Effector CD8-positive, alpha-beta T cell (primary cell): ENCODE measurements at places on chromosomes 1 and 21.

DNA sequence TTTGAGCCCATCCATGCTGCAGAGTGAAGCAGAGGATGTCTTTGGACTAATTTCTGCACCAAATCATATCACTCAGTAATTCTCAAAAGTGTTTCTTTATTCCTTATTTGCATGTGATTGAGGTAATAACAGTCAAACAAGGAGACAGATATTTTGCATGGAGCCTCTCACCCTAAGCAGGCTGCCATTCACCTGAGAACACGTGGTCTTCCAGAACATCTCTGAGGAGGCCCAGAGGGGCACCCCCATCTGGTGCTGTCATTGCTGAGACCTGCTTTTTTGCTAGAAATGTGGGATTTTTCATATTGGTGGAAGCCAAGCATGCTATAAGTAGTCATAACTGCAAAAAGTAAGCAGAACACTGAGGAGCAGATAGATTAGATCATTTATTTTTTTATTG lies 7.7 kb downstream of the SLC37A1 start:
- DNase-seq, result no peak

- DNase-seq, result no peak
Observed at GRCh38 chr1:93603601-93604000, 78.0 kb downstream of the BCAR3 start.

GRCh38 chr1:242146652-242147051 lies 147.8 kb upstream of the MAP1LC3C start:
- DNase-seq, result no peak

DNA sequence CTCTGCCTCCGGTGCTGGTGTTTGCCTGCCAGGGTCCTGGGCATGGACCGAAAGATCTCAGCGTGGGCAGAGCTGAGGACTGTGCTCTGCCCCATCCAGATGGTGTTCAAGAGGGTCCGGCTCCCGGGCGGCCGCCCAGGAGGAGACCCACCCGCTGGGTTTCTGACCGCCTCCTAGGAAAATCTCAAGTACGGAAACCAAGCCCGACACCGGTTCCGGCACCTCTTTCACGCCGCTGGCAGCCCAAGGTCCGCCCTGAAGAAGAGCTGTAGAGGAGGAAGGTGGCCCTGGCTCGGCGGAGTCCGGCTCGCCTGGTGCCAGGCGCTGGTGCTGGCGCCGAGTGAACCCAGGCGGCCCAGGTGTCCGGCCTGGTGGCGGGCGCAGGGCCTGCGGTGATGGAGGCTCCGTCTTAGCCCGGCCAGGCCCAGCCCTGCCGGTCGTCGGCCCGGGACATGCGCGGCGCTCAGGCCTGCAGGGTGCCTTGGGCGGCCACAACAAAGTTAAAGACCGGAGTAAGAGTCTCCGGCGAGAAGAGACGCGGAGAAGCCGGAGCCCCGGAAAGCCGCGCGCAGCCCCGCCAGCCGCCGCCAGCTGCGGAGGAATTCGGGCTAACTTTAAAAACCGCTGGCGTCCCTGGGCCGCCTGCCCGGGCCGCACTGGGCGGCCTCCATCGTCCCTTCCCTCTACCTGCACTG lies 1.5 kb downstream of the GRIK3 start:
- DNase-seq, result no peak

- DNase-seq, result no peak
Observed at GRCh38 chr1:201876148-201876818, 12.4 kb upstream of the SHISA4 start.

- DNase-seq, result no peak
Observed at GRCh38 chr1:58928514-58928913, 144.7 kb upstream of the JUN start.

- DNase-seq, result no peak
Observed at GRCh38 chr1:238063454-238063853, 172.7 kb upstream of the ZP4 start.

DNA sequence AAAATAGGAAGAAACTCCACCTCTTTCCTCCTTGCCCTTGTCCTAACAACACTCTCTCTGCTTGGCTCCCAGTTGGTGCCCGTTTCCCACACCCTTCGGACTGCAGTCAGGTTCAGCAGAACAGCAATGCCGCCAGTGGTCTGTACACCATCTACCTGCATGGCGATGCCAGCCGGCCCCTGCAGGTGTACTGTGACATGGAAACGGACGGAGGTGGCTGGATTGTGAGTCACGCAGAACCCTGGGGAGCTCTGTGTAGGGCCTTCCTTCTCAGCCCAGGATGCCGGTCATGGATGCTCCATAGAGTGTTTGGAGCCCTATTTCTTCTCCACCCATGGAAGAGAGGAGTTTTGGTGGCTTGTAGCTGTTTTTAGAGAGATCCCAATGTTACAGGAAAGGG lies 60.9 kb downstream of the TNN start:
- no peak for DNase-seq

GRCh38 chr1:180084867-180085266 lies 69.8 kb upstream of the QSOX1 start:
- no peak for DNase-seq

DNA sequence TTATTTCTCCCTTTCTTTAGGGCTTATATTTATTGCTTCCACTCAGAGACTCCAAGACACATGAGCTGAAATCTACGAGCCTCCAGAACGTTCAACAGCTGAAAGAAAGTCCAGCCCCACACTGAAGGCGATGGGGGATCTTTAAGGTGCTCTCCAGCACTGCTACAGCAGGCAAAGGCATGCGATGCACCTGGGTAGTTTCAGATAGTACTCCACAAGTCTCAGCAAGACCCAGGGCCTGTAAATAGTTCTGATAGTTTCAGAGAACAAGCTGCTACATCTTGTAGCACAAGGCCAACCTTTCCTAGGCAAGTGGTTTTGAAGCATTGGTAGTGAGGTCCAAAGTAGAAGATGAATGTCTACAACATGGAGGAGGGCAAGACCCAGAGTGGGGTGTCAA lies 2.2 kb upstream of the HSD3B1 start:
- no peak for DNase-seq

DNA sequence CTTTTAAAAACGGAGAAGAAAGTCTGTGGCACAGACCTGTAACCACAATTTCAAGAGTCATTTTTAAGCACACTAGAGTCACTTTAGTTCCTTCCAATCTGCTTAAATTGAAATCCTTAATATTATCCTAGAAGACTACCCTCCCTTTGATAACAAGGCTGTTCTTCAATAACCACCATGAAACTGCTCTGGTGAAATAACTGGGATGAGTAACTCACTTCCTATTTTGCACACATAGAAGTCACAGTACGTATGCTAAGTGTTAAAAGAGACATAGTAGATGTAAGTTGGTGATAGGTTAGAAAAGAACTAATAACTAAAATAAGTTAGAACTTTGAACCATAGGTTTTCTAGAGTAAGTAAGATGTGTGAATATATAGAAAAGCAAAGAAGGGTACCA lies 107.8 kb downstream of the NME7 start:
- DNase-seq, result no peak

GRCh38 chr1:75985827-75986226 lies 53.6 kb upstream of the ASB17 start:
- no peak for DNase-seq

DNA sequence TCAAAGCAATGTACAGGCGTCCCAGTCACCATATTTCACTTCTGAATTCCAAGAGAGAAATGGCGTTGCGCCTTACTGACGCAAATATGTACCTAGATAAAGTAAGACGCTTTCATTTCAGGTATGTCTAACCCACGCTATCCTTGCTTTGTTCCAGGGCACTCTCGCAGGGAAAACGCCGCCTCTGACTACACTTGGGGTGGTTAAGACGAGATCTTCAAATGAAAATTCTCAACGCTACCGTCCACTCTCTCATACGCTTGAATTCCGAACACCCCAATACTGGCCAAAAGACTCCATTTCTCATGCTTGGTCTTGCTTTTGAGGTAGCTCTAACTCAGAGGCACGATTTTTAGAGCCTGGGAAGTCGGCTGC lies 736 bp upstream of the ZMPSTE24 start:
- peak; percentile 39 for DNase-seq

- DNase-seq, result no peak
Observed at GRCh38 chr1:7470904-7471638, 300.0 kb upstream of the VAMP3 start.

GRCh38 chr1:58618303-58618702 lies 41.3 kb upstream of the TACSTD2 start:
- DNase-seq, result no peak

DNA sequence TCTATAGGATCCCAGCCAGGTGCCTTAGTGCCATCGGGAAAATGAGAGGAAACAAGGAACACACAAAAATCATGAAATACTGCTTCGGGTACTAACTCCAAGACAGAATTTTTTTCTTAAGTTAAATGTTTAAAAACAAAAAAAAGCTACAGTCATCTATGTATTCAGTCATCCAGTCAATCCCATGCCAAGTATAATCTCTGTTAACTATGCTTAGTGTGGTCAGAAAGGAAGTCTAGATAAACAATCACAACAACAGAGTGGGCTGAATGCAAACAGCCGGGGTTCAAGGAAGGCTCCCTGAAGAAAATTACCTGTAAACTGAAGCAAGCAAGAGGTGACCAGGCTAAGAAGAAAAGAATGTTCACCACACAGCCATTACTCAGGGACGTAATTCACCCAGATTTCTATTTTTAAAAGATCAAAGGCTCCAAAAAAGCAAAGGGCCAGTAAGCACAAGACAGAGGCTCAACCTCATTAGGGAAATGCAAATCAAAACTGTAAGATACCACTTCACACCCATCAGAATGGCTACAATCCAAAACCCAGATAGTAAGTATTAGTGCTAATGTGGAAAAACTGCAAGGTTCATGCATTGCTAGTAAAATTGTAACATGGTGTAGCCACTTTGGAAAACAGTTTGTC lies 53.0 kb downstream of the RERE start:
- no peak for DNase-seq

DNA sequence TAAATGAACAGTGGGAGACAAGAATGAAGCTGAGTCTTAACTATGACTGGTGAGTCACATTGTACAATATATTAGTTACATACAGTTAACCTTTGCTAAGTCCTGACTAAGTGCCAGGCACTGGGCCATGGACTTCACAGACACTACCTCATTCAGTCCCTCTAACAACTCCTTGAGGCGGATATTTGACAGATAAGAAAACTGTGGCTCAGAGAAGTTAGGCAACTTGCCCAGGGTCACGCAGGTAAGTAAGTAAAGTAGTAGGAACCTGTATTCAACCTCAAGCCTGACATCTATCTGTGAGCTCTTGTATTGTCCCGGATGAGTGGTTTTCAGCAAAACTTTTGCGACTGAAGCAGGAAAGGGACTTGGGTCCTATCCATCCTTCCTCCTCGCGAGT lies 62.1 kb downstream of the GNG12 start:
- no peak for DNase-seq

DNA sequence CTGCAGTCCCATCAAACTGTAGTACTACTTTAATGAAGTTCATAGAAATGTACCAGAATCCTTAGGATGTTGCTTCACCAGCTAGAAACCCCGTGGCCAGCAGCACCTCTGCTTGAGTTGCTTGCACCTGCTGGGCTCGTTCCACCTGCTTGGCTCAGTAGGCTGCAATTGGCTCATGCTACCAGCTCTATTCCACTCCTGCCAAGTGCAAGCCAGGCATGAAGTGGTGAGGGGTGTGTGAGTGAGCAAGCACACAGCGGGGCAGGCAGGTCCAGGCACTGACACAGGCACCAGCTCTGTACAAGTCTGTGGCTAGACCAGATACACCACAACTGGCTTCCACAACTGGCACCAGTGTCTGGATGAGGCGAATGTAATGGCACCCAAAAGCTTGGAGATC lies 209.9 kb downstream of the AMY1C start:
- DNase-seq, result no peak

DNA sequence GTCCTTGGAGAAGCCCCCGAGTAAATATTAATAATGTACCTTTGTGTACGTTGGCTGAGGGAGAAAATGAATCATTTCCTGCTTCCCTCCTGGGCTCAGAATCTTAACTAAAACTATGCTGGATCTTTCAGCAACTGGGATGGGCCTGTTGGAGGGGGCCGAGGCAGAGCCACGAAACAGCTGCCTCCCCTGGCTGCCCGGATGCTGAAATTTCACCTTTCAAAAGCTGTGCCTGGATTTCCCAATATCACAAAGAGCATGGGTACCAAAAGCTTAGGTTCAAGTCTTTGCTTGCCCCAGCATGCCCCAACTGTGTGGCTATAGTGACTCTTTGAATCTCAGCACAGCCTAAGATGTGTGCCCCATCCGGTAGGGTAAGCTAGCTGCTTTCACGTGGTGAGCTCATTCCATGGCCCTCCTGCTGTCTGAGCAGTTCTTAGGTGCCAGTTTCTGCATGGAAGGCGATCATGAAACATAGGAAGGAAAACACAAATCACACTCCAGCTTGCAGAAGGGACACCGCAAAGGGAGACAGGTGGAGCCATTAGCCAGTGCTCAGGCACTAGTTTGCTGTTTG lies 473.5 kb downstream of the PTPRU start:
- DNase-seq, result no peak

- DNase-seq, result no peak
Observed at GRCh38 chr1:56571448-56571847, 7.9 kb downstream of the PLPP3 start.

DNA sequence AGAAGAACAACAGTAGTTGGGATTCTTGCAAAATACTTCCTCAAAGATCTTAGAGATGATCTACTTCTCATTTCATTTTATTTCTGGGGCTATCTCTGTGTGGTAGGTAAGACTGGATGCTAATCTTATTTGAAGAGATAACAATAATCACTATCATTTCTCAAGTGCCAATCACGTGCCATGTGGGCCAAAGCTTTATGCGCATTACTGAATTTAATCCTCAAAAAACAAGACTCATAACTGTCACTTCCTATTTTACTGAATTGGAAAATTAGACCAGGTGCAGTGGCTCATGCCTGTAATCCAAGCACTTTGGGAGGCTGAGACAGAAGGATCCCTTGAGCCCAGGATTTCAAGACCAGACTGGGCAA lies 121.7 kb downstream of the KCNN3 start:
- DNase-seq, result no peak

GRCh38 chr1:241817956-241818612 lies 29.9 kb upstream of the EXO1 start:
- no peak for DNase-seq

- DNase-seq, result no peak
Observed at GRCh38 chr1:22313321-22313720, 138.3 kb upstream of the ZBTB40 start.

DNA sequence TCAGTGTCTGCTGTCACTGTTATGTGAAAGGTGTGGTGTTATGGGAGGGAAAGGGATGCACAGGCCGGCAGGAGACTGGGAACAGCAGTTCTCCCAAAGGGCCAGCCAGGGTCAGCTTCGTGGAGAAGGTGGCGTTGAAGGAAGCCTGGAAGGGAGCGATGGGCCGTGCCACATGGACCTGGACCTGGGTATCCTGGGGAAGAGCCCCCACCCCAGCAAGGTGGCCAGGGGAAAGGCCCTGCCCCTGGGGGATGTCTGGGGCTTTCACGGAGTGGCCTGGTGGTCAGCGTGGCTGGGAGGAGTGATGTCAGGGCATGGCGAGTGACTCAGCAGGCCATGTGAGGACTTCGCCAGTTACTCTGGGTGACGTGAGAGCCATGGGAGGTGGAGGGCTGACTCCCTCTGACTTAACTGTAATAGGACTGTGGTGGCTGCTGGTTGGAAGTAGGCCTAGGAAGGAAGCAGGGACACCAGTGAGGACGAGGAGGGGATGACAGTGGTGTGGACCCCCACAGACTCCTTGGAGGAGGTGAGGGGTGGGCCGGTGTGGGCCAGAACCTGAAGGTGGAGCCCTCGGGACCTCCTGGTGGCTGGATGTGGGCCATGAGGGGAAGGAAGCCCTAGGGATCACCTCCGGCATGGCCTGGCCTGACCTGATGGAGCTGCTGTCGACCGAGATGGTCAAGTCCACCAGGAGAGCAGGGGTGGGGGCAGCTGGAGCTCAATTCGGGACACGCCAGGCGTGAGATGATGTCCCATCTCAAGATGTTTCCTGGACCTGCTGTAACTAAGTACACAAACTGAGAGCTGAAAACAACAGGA lies 54.5 kb downstream of the BACE2 start:
- DNase-seq, result no peak

- DNase-seq, result no peak
Observed at GRCh38 chr1:178379807-178380206, 117.0 kb downstream of the CLEC20A start.
